Pancreas (tissue), 10 donors: ENCODE measurements at places on chromosomes 4 and X. TPM values are rescaled to one million over a fixed set of nuclear protein-coding genes. Genes with fewer than 3 reads are reported as not detected.

VEGFD gene
- 0.84 TPM for polyA plus RNA-seq

FGG gene
- polyA plus RNA-seq, result 0.99 TPM

LRRC66 gene
- 0.23 TPM for polyA plus RNA-seq

MAGEC3 gene
- polyA plus RNA-seq, result not detected

GPR173 gene
- polyA plus RNA-seq, result 1.9 TPM

UGT2B11 gene
- polyA plus RNA-seq, result not detected

EREG gene
- polyA plus RNA-seq, result not detected

STATH gene
- not detected for polyA plus RNA-seq

SSX4 gene
- polyA plus RNA-seq, result not detected

MFAP3L gene
- polyA plus RNA-seq, result 1.3 TPM

EXOC1L gene
- not detected for polyA plus RNA-seq

MSMO1 gene
- polyA plus RNA-seq, result 16.5 TPM

LARP7 gene
- 19.4 TPM for polyA plus RNA-seq

CXXC4 gene
- polyA plus RNA-seq, result 1.9 TPM

ZNF711 gene
- polyA plus RNA-seq, result 4.7 TPM

- DNase-seq, result no peak
Observed at GRCh38 chr4:62402088-62402806, 1202.1 kb downstream of the ADGRL3 start.

- DNase-seq, result no peak
Observed at GRCh38 chr4:158422546-158422945, 99.1 kb upstream of the RXFP1 start.

- DNase-seq, result no peak
Observed at GRCh38 chr4:14157262-14157661, 529.7 kb upstream of the BOD1L1 start.

DNA sequence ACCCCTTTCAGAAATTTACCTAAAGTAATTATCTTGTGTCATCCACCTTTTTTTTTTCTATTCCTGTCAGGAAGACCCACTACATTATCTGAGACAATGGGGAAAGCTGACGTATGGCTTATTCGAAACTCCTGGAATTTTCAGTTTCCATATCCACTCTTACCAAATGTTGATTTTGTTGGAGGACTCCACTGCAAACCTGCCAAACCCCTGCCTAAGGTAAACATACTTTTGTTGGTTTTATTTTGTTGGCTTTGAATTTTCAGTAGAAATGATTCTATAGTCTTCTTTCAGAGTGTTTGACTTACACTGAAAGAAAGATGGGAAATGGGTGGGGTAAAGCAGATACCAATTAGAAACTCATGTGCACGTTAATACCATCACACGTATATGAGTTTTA is 2.2 kb downstream of the UGT2B7 start:
- DNase-seq, result no peak

- no peak for DNase-seq
Observed at GRCh38 chr4:147786031-147786430, 54.1 kb downstream of the ARHGAP10 start.

- no peak for DNase-seq
Observed at GRCh38 chr4:36477861-36478260, 196.4 kb downstream of the DTHD1 start.

DNA sequence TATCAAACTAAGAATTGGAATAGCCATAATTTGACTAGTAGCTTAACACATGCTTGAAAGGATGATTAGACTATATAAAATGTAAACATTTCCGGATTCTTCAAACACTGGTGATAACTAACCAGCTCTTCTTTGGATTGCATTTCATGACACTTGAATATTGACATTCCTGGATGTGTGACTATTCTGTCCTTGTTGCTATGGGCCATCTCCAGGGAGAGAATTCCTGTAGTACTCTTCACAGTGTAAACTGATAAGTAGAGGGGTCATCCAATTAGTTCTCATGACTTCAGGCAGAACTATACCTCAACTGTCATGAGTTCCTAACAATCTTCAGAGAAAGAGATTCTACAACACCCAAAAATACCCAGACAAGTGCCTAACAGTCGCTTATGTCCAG is 1026.7 kb upstream of the TENM3 start:
- no peak for DNase-seq

DNA sequence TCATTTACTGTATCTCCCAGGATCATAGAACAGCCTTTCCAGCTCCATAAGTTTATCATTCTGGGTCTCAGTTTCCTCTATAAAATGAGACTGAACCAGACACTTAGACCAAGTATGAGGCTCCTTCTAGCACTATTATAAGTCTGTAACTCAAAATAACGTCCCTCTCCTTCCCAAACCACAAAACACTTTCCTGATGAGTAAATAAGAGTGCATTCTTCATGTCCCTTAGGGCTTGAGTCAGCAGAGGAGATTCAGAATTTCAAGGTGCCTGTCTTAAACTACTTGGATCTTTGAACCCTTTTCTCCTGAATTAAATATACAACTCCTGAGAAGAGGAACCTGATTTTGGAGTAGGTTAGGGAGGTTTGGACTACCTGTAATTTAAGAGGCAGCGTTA is 62.6 kb downstream of the GLRA2 start:
- no peak for DNase-seq

DNA sequence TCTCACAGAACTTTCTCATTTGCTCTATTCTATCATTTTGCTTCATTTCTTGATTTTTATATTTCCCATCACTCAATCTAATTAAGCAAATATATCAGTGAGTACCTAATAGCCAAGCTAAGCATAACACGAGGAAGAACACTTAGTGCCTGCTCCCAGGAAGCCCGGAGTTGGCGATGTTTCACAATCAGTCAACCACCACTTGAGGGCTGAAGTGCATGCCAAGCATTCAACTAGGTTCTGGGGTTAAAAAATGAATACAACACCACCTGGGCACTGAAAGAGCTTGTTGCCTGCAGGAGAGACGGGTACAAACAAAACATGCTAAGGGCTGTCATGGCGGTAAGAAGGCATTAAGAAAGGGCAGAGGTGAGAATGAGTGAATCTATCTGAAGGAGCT is 47.5 kb downstream of the UCHL1 start:
- DNase-seq, result no peak

- no peak for DNase-seq
Observed at GRCh38 chr4:101604976-101605375, 185.6 kb upstream of the BANK1 start.

DNA sequence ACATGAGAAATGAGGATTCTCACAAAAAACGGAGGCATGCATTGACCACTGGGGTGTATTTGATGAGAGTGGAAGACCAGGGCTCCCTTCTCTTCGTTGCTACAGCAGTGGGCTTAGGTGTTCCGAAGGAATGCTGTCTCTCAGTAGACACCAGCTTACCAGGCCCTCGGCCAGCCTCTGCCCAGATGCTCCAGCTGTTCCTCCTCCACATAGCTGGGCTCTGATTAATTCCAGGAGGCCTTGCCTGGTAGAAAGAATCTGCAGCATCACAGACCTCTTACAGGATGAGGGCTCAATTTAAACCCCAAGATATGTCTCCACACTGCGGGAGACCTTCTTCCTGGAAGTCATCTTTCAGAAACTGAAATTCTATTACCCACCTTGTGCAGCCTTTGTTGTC is 346.6 kb upstream of the TENM3 start:
- DNase-seq, result no peak

GRCh38 chr4:83858131-83858530 is 322.2 kb downstream of the GPAT3 start:
- DNase-seq, result no peak

- DNase-seq, result no peak
Observed at GRCh38 chr4:47705326-47705981, 132.4 kb downstream of the CORIN start.

GRCh38 chr4:159047478-159048165 is 55.3 kb upstream of the RAPGEF2 start:
- no peak for DNase-seq
